Activated naive CD4-positive, alpha-beta T cell treated with anti-CD3 and anti-CD28 coated beads, Interleukin-2, amount 10 ng/mL, durations not matched to agents 7 days and 5 days (primary cell): ENCODE measurements at places on chromosomes 6 and 20.

GRCh38 chr6:45478240-45478639 is 100.5 kb upstream of the SUPT3H start:
- no peak for DNase-seq

- DNase-seq, result no peak
Measured at GRCh38 chr6:68636666-68637065, 1.6 kb downstream of the ADGRB3 start.

DNA sequence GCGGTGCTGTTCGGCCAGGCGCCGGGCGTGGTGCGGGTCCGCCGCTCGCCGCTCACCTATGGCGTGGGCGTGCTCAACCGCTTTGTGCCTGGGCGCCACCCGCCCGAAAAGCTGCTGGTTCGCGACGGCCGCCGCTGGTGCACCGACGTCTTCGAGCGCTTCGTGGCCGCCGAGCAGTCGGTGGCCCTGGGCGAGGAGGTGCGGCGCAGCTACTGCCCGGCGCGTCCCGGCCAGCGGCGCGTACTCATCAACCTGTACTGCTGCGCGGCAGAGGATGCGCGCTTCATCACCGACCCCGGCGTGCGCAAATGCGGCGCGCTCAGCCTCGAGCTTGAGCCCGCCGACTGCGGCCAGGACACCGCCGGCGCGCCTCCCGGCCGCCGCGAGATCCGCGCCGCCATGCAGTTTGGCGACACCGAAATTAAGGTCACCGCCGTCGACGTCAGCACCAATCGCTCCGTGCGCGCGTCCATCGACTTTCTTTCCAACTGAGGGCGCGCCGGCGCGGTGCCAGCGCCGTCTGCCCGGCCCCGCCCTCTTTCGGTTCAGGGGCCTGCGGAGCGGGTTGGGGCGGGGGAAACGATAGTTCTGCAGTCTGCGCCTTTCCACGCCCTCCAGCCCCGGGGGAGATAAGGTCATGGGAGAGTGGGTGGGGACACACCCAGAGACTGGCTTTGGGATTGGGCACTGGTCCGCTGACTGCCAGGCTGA is 15.7 kb downstream of the ADISSP start:
- peak; percentile 71 for DNase-seq

- DNase-seq, result no peak
Measured at GRCh38 chr20:61645732-61646131, 393.7 kb downstream of the CDH4 start.

DNA sequence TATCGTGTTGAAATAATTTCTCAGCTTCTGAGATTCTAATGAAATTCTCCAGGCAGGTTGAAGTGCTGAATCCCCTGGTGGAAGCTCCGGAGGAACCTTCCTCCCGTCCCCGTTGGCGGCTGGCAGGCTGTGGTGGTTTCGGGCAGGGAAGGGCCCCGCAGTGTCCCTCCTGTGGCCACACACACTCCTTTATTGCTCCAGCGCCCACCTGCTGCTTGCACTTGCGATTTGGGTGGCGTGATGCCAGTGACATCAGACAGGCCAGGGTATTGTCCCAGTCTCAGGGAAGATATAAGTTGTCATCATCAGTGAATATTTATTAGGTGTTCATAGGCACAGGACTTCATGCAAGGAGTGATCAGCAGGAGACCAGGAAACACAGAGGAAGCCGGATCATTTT is 530.4 kb downstream of the QKI start:
- DNase-seq, result no peak
